ENCODE measurements at places on chromosomes 3 and 15.

GRCh38 chr3:11580645-11581044, 63.1 kb downstream of the VGLL4 start:
- DNase-seq = no peak

- DNase-seq = no peak
Measured at GRCh38 chr3:112604536-112604935, 36.4 kb downstream of the CCDC80 start.

DNA sequence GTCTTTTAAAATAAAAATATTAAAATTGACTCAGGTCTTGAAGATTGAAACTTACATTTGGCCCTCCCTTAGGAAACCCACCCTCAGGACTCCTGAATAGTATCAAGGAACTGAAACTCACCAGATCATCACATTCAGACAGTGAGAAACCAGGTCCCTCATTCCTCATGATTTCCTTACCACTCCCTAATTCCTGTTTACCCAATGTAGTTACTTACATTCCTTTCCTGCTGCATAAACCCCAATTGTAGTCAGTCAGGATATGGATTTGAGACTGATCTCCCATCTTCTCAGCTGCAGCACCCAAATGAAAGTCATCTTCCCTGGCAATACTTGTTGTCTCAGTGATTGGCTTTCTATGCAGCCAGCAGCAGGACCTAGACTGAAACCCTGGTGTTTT, 8.6 kb downstream of the ATP13A4 start:
- no peak for DNase-seq

DNA sequence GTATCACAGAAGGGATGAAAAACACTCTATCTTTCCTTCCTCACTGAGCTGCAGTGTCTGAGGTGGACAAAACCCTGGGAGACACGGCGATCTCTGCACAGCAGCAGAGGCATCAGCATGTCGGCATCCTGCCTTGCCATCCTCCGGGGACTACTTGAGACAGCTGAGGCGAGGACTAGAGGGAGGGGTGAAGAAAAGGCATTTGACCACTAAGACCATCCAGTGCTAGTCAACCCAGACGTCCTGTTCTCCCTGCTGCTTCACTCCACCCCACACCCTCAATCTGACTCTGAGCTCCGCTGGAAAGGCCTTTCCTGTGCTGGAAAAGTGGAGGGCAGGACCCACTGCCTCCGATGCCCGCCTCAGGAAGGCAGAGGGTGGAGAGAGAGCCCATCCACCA, 67.3 kb downstream of the VGLL4 start:
- no peak for DNase-seq

DNA sequence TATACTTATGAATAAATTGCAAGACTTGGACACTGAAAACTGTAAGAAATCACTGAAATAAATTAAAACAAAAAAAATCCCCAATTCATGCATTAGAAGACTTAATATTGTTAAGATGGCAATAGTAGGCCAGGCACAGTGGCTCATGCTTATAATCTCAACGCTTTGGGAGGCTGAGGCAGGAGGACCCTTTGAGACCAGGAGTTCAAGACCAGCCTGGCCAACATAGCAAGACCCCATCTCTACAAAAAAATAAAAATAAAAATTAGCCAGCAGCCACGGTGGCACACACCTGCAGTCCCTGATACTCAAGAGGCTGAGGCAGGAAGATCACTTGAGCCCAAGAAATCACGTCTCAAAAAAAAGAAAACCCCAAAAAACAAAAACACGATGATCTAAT, 35.8 kb downstream of the CPEB1 start:
- no peak for DNase-seq

DNA sequence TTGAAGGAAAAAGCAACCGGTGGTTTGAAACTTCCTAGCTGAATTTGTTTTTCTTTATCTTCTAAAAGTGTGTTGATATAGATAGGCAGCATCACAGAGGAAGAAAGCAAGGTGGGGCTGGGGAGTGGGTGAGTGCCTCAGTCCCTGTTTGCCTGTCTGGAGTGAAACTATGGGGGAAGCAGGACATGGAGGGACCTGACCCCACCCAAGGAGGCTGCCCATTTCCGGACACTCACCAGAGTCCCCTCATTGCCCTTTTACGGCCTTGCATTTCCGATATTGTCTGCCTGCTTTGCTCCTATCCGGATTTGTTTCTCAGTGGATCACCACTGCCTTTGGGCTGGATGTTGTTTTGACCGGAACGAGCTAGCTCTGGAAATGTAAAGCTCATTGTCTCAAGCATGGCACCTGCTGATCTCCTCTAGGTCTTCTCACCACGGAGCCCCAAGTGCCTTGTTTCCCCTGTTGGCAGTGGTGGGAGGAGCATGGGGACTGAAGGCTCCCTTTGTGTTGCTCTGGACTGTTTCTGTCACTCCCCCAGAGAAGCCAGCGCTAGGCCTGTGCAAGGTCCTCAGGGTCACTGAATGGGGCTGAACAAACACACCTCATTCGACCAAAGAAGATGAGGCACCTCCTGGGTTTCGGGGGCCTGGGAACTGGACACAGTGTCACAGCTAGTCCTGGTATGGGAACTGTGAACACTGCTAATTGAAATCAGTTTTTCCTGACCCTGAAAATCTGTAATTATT, 7.0 kb downstream of the CLDN11 start:
- no peak for DNase-seq

- no peak for DNase-seq
Measured at GRCh38 chr3:187015903-187016638, 85.7 kb downstream of the ST6GAL1 start.

DNA sequence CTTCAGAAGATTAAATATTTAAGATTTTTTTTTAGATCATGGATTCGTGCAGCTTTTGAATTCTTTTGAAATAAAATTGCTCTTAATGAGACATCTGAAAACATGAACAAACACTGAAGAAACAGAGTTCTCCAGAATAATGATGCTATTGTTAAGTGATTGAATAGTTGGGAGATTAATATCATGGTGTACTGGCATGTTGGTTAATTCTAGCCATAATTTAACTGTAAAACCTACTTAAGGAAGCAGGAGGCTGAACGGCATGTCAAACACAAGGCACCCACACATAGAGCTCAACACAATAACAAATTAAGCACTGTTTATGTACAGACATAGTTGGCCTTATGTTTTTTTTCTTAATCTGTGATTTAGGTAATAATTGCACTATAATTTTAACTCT, 185.6 kb downstream of the RBMS3 start:
- no peak for DNase-seq

DNA sequence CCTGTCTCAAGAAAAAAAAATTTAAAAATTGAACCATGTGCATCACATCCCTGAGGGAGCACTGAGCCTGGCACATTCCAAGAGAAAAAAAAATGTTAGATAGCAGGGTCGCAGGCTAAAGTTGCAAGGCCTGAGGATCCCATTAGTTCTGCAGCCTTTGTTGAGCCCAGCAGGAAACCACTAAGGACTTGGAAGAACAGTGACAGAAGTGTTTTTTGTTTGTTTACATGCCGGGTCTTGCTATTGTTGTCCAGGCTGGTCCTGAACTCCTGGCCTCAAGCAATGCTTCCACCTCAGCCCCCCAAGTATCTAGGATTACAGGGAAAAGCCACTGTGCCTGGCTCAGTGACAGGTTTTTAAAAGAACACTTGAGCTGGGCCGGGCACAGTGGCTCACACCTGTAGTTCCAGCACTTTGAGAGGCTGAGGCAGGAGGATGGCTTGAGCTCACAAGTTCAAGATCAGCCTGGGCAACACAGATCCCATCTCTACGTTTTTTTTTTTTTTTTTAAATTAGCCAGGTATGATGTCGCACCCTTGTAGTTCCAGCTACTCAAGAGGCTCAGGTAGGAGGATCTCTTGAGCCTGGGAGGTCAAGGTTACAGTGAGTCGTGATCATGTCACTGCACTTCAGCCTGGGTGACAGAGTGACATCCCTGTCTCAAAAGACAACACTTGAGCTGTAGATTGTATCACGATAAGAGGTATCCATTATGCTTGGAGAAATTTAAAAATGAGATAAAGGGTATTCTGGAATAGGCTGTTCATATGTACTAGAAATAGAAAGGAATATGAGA, 15.2 kb downstream of the CHAC1 start:
- no peak for DNase-seq

DNA sequence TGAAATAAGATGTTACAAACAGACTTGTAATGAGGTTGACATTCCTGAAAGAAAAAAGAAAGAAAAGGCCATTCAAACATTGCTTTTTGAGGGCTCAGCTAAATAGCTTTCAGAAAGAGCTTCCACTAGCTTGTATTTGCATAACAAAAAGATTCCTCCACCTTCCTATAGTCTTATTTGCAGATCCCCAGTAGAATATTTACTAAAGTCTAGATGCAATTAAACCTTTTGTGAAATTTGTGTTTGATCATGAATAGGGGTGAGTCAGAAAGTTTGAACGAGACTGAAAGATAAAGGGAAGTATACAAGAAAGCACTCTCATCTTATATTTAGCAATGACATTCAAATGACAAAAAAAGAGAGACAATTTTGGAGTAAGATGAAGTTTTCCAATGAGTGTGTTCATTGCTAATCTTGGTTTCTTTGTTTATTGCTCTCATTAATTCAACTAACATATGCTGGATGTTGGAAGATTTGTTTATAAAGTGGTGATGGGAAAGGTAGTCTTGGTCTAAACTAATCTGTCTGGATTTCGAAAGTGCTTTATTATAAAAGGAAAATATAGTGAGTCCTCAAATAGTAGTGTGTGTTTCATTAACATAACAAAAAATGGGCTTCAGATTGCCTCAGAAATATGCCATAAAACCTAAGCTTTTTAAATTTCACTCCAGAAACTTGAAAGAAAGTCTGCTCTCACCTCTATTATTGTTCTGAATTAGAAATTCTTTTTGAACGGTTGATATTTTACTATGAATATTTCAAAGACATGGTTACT, 9.1 kb upstream of the CADPS start:
- DNase-seq = no peak

GRCh38 chr3:36693670-36694069, 70.7 kb downstream of the DCLK3 start:
- DNase-seq = no peak

DNA sequence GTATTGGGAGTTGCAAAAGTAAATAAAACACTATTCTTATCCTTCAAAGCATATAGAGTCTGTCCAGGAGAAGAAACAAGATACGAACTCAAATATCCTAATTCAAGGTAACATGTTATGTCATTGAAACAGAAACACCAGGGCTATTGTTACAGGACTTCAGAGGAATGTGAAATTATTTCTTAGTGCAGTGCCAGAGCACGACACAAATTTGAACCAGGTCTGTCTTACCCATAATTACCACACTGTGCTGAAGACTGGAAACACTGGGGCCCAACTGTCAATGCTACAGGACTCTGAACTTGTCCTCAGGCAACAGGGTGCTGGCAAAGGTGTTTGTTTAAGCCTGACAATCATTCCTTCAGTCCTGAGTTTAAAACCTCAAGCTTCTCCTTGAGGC, 633.6 kb upstream of the UBE2E2 start:
- no peak for DNase-seq

DNA sequence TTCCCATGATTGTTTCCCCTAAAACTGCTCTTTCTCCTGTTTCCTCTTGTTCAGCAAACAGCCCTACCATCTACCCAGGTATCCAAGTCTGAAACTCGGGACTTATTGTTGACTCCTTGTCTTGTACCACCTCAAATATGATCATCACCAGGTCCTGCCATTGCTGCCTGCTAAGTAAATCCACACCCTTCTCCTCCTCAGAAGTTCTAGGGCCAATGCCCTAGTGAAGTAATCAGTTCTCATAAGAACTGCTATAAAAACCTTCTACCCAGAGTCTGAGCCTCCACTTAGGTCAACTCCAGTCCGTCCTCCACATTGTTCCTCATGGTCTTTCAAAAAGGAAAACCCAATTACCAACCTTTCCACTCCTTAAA, 77.0 kb upstream of the IL12A start:
- DNase-seq = no peak

DNA sequence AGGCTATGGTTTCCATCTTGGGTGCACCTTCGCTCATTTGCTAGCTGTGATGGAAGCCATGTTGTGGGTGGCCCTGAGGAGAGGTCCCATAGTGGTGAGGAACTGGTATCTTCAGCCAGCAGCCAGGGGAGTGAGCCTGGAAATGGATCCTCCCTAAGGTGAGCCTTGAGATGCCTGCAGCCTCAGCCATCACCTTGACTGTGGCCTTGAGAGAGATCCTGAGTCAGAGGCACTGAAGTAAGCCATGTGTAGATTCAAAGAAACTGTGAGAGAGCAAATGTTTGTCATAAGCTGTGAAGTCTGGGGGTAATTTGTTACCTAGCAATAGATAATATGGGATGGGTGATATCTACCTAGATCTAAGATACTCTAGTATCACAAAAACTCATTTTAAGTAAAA, 105.3 kb downstream of the SNRK start:
- no peak for DNase-seq

GRCh38 chr3:133592843-133593242, 19.4 kb downstream of the CDV3 start:
- no peak for DNase-seq

- no peak for DNase-seq
Measured at GRCh38 chr15:90035095-90035839, 34.1 kb downstream of the ZNF710 start.

DNA sequence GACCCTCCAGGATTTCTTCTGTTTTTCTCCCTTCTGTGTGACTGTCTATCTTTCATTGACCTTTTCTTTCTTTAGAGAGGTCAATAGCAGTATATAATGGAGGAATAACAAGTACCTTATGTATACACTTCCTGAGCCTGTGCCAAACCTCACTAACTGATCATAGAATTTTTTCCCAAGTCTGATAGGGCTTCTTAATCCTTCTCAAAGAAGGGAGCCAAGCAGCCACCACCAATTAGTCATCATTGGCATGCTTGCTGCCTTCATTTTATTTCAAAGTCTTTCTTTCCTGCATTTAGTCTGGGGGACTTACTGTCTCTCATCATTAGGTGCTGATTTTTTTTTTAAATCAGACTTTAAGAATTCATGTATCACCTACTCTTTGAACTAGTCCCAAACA, 327.0 kb downstream of the FEZF2 start:
- no peak for DNase-seq

DNA sequence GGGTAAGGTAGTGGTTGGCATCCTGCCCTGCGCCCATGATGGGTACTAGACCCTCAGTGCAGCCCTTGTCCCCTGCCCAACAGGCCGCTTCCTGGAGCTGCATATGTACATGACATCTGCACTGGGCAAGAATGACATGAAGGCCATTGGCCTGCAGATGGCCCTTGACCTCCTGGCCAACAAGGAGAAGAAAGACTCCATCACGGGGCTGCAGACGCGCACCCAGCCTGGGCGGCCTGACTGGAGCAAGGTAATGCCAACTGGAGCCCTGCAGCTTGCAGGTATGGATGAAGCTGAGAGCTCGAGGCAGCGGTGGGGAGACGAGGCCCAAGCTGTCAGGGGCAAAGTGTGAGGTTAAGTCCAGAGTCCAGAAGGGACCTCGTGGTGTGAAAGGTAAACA, 40.8 kb downstream of the NOX5 start:
- DNase-seq = no peak
